Stimulated activated CD4-positive, alpha-beta T cell treated with anti-CD3 and anti-CD28 coated beads, Interleukin-1b, Interleukin-23, amount 100 ng/mL, for 4 hours (primary cell): ENCODE measurements at places on chromosomes 4 and X.

- no peak for DNase-seq
Observed at GRCh38 chrX:111123125-111123524, 27.1 kb downstream of the PAK3 start.

- no peak for DNase-seq
Observed at GRCh38 chr4:82621251-82621650, 59.5 kb upstream of the TMEM150C start.

DNA sequence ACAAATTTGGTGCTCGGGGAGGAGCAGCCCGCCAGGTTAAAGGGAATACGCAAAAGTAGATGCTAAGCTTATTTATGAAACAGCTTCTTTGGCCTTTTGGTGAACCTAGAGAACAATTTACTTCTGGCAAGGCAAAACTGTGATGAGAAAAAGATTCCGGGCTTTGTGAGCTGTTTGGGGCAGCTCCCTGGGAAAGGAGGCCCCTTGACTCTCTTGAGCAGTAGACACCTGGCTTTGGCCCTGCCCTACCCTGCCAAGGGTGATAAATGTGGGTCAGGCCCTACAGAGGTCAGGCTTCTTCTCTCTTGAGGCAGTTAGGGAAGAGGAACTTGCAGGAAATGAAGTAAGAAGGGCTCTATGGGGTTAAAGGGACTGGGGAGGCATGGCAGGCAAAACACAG lies 509.6 kb downstream of the MID1IP1 start:
- no peak for DNase-seq

- no peak for DNase-seq
Observed at GRCh38 chrX:72130156-72130761, 1.5 kb downstream of the RTL5 start.
